Keratinocyte (primary cell): ENCODE measurements at places on chromosomes 5 and 9. TPM values are rescaled to one million over a fixed set of nuclear protein-coding genes. Genes with fewer than 3 reads are reported as not detected.

DNA sequence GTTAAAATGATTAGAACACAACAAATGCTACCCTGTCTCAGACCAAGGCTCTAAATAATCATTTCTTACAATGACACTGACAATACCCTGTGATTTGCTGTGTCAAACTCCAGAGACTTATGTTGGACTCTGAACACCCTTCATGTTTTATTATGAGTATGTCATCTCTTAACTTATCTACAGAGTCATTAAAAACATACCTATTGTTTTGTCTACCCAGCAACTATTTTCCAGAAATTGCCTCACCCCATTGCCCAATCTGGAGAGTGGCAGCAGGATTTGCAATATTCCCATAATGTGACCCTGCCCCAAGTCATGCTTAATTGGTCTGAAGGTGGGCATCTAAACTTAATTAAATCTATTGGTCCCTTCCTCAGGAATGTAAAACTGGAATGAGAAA, 23.0 kb upstream of the KIF2A start:
- DNase-seq: no peak

- DNase-seq: no peak
These were observed 582.3 kb downstream of the CAAP1 start for GRCh38 chr9:26310294-26310693.

Gene NME5
- 0.05 to 0.14 TPM (median 0.13 TPM) in 3 replicates for polyA plus RNA-seq

DNA sequence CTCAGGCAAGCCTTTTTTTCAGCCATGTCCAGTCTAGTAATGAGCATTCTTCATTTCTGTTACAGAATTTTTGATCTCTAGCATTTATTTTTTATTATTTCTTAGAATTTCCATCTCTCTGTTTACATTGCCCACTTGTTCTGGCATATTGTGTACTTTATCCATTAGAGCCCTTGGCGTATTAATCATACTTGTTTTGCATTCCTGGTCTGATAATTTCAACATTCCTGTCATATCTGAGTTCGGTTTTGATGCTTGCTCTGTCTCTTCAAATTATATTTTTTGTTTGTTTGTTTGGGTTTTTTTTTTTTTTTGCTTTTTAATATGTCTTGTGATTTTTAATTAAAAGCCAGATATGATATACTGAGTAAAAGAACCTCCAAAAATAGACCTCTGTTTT, 23.0 kb upstream of the JAK2 start:
- DNase-seq: no peak

DNA sequence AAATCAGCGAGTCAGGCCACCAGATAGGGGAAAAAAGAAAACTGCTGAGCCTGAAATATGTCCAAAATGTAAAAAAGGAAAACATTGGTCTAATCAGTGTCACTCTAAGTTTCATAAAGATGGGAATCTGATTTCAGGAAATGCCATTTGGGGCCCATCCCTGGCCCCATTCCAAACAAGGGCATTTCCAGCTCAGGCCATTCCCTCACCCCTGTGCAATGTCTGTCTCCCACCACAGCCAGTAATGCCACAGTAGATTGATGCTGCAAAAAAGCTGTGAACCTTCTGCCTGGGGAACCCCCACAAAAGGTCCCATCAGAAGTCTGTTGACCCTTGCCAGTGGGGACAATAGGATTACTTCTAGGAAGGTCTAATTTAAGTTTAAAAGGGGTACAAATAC, 199.6 kb downstream of the YTHDC2 start:
- DNase-seq: no peak

DNA sequence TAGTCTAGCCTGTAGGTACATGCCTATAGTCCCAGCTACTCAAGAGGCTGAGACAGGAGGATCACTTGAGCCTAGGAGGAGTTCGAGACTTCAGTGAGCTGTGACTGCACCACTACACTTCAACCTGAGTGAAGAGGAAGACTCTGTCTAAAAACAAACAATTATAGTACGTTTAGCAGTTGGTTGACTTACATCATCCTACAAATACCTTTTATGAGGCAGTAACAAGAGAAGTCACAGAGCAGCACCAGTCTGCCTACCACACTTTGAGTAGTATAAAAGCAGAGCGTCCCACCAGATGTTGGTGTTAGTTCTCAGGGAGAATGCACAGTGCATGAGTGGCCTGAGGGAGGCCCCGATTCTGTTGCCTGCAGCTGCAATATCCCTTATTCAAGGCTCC, 16.1 kb downstream of the ZFR start:
- no peak for DNase-seq

Gene CAMK2A
- 0.03 to 0.05 TPM in 2 of 3 replicates, not detected in the other for polyA plus RNA-seq

Gene AGXT2
- polyA plus RNA-seq: not detected in 3 replicates

DNA sequence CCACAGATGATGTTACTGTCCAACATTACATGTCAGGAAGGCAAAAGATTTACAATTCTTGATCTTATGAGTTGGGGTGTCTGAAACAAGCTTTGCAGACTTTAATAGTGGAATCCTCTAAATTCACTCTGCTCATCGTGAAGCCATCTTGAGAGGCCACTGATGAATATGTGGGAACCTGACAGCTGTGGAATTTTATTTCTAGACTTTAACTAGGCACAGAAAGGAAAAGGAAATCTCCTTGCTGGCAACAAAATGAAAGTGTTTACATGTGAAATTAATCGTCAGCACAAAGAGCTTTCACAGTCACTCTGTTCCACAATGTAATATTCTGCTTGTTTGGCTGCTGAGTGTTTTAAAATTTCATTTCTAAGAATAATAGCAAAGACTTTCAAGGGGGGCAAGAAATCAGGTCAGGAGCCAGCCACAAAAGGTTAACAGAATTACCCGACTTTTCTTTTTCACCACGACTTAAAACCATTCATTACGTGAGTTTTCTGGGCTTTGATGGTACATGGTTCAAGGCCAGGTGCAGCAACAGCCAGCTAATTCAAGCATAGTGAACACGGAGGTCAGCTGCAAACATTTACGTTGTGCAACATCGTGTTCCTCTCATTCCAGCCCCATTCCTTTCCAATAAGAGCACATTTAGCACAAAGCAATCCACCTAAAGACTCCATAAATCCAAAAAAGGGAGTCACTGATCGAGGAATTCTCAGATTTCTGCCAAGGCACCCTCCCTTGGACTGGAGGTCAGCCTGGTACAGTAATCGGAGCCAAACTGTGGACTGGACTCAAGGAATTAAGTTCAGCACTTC, 14.6 kb downstream of the NREP start:
- no peak for DNase-seq

GRCh38 chr5:85453026-85453349, 1068.3 kb upstream of the EDIL3 start:
- DNase-seq: no peak

- DNase-seq: no peak
These were observed 35.1 kb downstream of the SH3GLB2 start for GRCh38 chr9:128992995-128993394.

Gene BARHL1
- polyA plus RNA-seq: not detected in 3 replicates

DNA sequence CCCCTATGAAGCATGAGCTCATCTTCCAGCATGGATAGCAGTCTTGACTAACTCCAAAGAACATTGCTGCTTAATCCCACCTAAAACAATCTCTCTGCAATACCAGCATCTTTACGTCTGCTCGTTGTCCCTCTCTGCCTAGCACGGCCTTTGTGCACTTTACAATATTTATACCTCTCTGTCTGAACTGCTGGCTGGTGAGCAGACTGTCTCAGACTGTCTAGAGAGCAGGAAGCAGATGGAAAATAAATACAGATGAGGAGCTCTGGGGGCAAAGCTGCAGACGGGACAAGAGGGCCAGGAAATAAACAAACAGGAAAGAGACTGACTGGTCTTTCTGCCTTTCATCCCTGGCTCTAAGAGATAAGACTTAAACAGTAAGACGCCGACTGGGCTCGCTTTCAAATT, 224.8 kb downstream of the ENC1 start:
- no peak for DNase-seq

- DNase-seq: no peak
These were observed 17.1 kb downstream of the STRBP start for GRCh38 chr9:123251324-123251723.

- DNase-seq: no peak
These were observed 62.2 kb downstream of the RNF38 start for GRCh38 chr9:36337865-36338264.

Gene FBXL7
- 0.15 to 0.29 TPM (median 0.22 TPM) in 3 replicates for polyA plus RNA-seq

DNA sequence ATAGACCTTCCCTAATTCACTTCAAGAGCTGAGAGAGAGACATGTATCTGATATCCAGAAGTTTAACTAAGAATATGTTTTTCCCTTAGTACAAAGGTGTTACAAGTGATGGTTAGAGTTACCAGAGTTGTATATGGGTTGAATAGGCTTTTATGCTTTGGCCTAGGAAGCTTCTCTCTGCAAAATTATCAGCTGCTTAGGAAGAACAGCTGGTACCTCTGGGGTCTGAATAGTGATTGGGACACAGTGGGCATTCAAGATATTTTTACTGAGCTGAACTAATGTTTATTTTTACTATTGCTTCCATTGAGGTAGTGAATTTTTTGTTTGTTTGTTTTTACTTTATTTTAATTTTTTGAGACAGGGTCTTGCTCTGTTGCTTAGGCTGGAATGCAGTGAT, 67.6 kb upstream of the BASP1 start:
- DNase-seq: no peak

Gene PDCD1LG2
- polyA plus RNA-seq: 14.7 to 20.2 TPM (median 18.8 TPM) in 3 replicates

- no peak for DNase-seq
These were observed 88.3 kb downstream of the GIN1 start for GRCh38 chr5:103031607-103032006.

GRCh38 chr9:124450931-124451661, 845 bp downstream of the ADGRD2 start:
- DNase-seq: no peak

GRCh38 chr9:5922192-5922591, 31.5 kb downstream of the MLANA start:
- DNase-seq: no peak

Gene NR5A1
- not detected in 3 replicates for polyA plus RNA-seq

DNA sequence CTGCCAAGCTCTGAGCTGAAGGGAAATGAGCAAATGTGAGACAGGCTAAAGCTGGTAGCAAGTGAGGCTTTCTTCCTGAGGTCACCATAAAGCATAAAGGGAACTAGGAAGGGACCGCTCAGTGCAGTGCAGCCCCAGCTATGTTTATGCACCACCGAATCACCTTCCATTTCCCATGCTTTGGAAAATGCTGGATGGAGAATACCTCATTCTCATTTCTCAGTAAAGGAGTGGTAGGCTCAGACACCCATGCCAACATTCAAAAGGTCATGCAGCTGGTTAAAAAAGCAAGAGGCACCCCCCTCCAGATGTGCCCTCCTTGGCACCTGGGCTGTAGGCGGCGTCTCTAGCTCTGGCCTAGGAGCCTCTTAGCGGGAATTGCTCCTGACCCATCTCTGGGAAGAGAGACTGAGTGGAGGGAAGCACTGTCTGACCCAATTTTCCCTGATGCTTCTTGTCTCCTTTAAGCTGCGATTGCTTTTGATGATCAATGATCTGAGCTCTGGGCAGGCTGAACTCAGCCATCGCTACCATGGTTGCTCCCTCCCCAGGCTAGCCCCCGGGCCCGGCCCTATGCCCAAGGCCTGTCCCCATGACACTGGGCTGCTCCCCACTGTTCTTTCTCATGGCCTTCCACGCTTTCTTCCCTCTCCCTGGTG, 58.7 kb downstream of the ZNF354C start:
- no peak for DNase-seq

GRCh38 chr9:91179237-91180138, 182.2 kb downstream of the AUH start:
- no peak for DNase-seq

Gene PROP1
- polyA plus RNA-seq: not detected in 3 replicates

DNA sequence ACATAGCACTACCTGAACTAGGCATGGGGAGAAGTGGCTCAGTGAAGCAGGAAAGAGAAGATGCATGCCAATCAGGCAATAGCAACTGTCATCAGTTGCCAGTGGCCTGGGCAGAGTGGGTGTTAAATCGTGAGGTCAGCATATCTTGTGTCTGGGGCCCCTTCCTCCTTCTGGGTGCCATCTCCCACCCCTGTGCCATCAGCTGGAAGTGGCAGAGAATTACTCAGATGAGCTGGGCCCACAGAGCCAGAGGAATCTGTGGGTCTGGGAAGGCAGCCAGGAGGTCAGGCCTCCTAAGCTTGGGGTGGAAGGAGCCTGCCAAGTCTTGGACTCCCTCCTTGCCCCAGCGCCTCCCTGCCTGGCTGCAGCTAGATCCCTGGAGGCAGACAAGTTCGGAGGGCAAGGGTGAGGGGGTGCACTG, 66.5 kb downstream of the GALNT12 start:
- no peak for DNase-seq

Gene WNK2
- polyA plus RNA-seq: 0.05 TPM in 1 of 3 replicates, not detected in the others

Gene DNAI1
- polyA plus RNA-seq: 0.08 TPM in 1 of 3 replicates, not detected in the others

- no peak for DNase-seq
These were observed 26.9 kb downstream of the KLHL3 start for GRCh38 chr5:137708796-137709559.

- DNase-seq: no peak
These were observed 99.8 kb downstream of the TLE4 start for GRCh38 chr9:79671558-79671957.

Gene GABRA6
- not detected in 3 replicates for polyA plus RNA-seq

DNA sequence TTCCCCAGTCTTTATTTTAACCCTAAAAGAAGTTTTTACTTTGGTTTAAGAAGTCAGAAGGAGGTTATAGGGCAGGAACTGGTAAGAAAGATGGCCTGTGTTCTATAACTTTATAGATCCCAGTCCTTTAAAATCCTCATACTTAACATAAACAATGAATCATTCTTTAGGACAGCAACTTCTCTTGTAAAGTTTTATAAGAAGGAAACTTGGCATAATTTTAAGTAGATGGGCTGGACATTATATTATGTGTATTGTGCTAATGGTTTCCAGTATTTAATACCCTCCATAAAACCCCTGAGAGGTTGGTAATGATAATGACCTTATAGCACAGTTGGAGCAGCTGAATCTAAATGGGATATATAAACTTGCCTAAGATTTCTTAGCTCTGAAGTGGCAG, 247.2 kb downstream of the FAM170A start:
- no peak for DNase-seq

DNA sequence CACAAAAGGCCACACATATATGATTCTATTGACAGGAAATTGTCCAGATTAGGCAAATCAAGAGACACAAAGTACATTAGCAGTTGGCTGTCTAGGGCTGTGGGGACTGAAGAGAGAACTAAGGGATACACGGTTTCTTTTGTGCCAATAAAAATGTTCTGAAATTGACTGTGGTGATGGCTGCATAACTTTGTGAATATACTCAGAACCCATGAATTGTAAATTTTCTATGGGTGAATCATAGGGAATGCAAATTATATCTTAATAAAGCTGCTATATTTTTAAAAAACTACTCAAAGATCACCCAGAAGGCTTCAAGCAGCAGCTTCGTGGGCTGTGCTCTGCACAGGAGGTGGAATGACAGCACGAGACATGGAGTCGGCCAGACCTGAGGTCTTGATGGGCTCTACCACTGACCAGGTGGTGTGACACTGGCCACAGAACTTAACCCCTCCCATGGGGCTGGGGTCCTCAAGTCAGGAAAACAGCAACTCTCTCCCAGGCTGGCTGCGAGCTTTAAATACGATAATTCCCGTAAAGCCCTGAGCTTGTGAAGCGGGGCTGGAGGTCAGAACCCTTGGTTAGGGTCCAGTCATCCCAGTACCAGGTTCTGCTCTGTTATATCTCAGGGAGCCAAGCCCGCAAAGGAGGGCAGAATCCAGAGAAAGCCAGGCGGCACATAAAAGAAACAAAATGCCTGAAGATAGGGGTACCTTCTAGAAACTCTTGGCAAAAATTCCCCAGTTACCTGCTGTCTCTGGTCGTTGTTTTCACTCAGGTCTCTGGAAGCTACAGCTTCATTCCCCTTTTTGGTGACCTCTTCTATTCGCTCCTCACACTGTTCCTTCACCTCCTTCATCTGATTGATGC, 59.1 kb downstream of the GOLM1 start:
- DNase-seq: no peak

Gene KIF4B
- polyA plus RNA-seq: not detected in 3 replicates
